ENCODE measurements at places on chromosomes 11 and 22.
A peak's percentile ranks its signal among the peaks of the same experiment; 100 is the strongest.

GRCh38 chr11:8776209-8776608 is 93.6 kb downstream of the RPL27A start:
- DNase-seq: no peak

DNA sequence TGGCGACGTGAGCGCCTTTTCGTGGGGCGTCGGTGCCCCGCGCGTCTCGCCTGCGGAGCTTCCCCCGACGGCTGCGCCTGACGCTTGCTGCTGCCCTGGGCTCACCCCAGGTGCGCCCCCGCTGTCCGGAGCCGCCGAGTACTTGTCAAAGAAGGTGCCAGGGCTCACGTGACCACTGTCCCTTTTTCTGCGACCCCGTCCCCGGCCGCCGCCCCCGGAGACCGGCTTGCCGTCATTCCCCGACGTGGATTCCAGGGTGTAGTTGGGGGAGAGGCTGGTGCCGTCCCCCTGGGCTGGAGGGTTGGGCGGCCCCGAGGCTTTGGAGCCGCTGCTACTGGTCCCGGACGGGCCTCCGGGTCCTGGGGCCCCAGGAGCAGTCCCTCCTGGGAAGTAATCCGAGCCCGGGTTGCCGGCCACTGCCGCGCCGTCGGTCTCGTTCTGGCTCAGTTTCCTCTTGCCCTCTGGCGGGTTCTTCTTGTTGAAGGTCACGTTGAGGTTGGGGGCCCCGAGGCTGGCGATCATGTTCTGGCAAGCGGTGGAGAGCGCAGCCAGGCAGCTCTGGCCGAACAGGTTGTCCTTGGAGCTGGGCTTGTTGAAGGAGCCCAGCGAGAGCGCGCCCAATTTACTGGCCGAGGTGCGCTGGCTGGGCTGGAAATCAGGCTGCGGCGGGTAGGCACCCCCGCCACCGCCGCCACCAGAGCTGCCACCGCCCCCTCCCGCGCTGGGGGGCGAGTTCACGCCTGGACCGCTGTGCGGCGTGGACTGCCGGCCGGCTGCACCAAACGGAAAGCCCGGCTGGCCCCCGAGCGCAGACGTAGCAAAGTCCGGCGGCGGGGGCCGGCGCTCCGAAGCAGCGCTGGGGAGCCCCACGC is 3.8 kb downstream of the MN1 start:
- DNase-seq: no peak

DNA sequence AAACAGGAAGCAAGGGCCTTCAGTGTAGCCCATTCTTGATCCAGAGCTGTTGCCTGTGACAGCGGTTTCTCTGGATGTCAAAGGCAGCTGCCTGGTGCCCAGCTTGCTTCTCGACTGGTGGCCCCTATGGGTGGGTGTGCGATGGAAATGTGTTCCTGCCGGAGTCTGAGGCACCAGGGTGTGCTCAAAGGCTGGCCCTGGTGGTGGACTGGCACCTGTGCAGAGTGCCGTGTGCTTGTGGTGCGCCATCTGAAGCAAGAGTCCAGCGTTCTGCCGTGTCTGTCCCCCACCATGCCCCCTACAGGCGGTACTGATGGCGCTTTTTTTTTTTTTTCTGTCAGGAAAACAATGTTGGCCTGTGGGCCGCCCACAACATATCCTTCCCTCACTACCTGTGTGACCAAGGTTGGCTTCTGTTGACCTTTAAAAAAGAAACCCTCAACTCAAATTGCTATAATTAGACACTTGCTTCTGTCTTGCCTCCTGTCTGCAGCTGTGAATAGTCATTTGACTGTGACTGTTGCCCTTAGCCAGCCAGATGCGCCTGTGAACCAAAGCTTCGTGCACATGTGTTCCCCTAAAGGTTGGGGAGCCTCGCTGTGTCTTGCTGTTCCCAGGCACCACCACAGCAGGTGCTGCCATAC is 4.7 kb upstream of the RANBP1 start:
- peak; percentile 49 for DNase-seq

DNA sequence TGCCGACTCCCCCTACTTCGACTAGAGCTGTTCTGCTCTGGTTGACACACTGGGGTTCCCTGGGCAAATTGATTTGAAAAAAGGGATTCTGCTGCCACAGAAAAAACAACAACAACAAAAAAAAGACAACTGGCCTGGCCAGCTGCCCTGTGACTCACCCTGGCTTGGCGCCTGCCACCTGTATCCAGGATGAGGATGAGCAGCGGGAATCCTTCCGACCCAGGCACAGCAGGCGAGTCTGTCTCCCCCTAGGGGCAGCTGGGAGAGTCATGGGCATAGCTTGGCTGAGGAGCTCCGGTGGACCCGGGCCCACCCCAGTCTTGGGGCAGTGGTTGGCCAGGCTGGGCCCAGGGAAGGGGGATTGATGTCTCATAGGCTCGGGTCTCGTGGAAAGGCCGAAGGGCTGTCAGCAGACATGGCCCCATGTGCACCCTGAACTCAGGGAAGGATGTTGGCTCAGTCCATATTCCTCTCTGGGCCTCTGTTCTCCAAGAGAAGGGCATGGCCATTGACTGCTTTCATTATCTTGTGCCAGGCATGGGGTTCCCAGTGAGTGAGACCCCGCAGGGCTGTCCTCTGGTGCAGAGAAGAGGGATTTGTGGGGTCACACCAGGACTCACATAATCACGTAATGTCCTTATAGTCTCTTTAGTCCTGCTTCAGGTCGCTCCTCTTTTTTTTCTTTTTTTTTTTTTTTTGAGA is 10.4 kb upstream of the SUN2 start:
- DNase-seq: peak; percentile 73

DNA sequence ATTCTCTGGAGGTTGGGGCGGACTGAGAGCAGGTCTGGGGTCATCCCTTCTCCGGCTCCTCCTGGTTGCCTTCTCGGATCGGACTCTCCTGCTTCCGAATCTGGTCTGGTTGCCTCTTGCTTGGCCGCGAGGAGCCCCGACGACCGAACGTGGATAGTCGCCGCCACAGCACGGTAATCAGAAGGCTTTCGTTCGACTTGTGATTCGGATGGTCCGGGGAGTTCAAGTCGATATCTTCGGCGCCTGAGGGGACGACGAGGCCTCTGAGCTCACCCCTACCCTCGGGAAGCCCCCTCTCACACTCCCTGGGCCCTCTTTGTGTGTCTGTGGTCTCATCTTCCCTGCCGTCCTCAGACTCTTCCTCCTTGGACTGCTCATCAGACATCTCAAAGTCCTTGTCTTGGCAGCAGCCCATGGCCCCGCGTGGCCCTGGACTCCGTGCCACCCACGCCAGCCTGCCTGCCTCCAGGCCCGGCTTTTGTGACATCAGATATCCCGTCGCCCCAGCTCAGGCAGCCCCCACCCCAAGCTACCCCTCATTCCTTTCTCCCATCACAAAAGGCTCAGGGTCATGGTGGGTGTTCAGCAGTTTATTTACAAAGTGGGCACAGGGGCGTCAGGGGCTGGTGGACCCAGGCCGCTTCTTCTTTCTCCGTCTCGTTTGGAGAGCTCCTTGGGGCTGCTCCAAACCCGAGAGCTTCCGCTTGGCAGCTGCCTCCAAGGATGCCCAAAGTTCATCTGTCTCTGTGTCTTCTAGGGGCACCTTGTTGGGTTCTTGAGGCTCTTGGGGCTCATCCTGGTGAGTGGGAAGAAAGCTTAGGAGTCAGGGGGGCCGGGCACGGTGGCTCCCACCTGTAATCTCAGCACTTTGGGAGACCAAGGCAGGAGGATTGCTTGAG is at the start of gene TEX54:
Gene TEX54, minus strand, starts transcription at position 506 of the 899 bp plus-strand sequence.
- peak; percentile 32 for DNase-seq

- peak; percentile 53 for DNase-seq
These were observed 110.1 kb upstream of the ASPHD2 start for GRCh38 chr22:26318975-26319374.

DNA sequence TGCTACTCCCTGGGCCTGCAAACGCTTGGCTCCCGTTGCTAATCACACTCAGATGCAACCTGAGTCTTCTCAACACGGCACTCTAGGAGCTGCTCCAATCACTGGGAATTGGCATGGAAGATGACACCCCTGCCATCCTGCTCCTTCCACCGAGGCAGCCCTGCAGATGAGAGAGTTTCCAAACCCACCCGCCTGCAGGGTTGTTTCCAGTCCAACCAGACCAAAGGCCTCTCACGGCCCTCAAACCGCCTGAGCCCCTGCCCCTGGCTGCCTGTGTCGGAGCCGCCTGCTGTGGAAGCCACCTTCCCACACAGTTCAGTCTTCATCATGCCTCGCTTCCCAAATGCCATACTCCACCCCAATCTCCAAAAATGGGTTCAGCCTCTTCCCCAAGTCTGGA is 36.8 kb upstream of the TP53I11 start:
- DNase-seq: no peak

All from AG20443 (cell line).